ENCODE measurements at places on chromosomes 12 and 14. TPM values are rescaled to one million over a fixed set of nuclear protein-coding genes. Genes with fewer than 3 reads are reported as not detected.

ADAMTS20 gene
- total RNA-seq, result not detected

OR11H12 gene
- not detected for total RNA-seq

PRORP gene
- 34.9 TPM for total RNA-seq

DDN gene
- total RNA-seq, result 0.48 TPM

KRT79 gene
- not detected for total RNA-seq

CELA1 gene
- not detected for total RNA-seq

PPFIBP1 gene
- 27.2 TPM for total RNA-seq

TSPAN8 gene
- total RNA-seq, result 0.65 TPM

KRT74 gene
- not detected for total RNA-seq

CFAP54 gene
- 1.3 TPM for total RNA-seq

FGD4 gene
- 11.5 TPM for total RNA-seq

TNFAIP2 gene
- total RNA-seq, result 346 TPM

TBC1D30 gene
- total RNA-seq, result 1.9 TPM

TSPAN11 gene
- 0.20 TPM for total RNA-seq

NDUFA12 gene
- 138 TPM for total RNA-seq

POTEM gene
- not detected for total RNA-seq

MANSC1 gene
- 5.3 TPM for total RNA-seq

KCNC2 gene
- total RNA-seq, result not detected

GEMIN2 gene
- total RNA-seq, result 24.9 TPM

LPAR5 gene
- 0.62 TPM for total RNA-seq

HOTAIR gene
- total RNA-seq, result 0.38 TPM

LGR5 gene
- total RNA-seq, result not detected

C1S gene
- 44.8 TPM for total RNA-seq

YARS2 gene
- total RNA-seq, result 28.7 TPM

CHGA gene
- total RNA-seq, result 1.5 TPM

OAS2 gene
- total RNA-seq, result 0.63 TPM

NXPH4 gene
- total RNA-seq, result 5.1 TPM

ADCY6 gene
- 15.8 TPM for total RNA-seq

MGST1 gene
- total RNA-seq, result 807 TPM

TESPA1 gene
- not detected for total RNA-seq

LBHD2 gene
- total RNA-seq, result not detected

IFNG-AS1 gene
- not detected for total RNA-seq

RD3L gene
- not detected for total RNA-seq

NDRG2 gene
- total RNA-seq, result 2.7 TPM

TCL1B gene
- not detected for total RNA-seq

CLEC2A gene
- not detected for total RNA-seq

NELL2 gene
- 0.06 TPM for total RNA-seq

Data from A549 treated with GW870086 at 1 μM for 4 hours (cell line).